GDM1 (cell line): ENCODE measurements at places on chromosomes 3 and 15.

- DNase-seq: no peak
These were observed 395.3 kb downstream of the GAP43 start for GRCh38 chr3:116018646-116019045.

GRCh38 chr15:85642693-85643066, 152.0 kb downstream of the KLHL25 start:
- DNase-seq: no peak

DNA sequence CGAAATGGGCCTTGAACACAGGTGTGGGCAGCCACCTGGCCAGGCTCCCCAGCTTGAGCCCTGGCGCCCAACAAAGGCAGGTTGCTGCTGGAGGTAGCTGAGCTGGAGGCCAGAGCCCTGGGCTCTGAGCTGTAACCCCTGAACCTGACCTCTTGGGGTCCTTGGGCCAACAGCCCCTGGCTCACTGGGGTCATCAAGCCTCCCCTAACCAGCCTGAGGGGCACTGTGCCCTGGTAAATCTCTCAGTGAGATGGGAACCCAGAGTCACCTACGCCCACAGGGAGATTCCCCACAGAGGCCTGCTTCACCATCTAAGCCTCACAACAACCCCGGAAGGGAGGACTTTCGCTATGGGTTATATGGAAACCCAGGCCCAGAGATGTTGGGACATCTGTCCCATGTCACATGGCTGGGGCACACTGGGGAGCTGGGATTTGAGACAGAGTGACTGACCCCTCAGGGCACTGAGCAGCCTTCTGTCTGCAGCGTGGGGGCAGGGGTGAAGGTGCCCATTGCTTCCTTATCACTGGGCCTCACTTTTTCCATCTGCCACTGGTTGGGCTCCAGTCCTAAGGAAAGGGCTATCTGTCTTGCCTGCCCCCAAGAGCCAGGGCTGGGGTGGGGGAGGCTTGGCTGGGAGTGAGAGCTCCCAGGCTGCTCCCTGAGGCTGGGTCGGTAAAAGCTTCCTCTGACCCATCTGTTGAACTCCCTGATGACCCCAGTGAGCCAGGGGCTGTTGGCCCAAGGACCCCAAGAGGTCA, 59.1 kb downstream of the IQSEC1 start:
- DNase-seq: no peak

- no peak for DNase-seq
These were observed 31.7 kb upstream of the UTS2B start for GRCh38 chr3:191362037-191362436.
